ENCODE measurements at places on chromosomes 3 and 15.

- no peak for DNase-seq
Measured at GRCh38 chr3:113151461-113152031, 59.8 kb upstream of the BOC start.

- DNase-seq: no peak
Measured at GRCh38 chr3:23086331-23086730, 116.8 kb upstream of the UBE2E2 start.

GRCh38 chr3:131738095-131738494 lies 235.3 kb upstream of the MRPL3 start:
- no peak for DNase-seq

DNA sequence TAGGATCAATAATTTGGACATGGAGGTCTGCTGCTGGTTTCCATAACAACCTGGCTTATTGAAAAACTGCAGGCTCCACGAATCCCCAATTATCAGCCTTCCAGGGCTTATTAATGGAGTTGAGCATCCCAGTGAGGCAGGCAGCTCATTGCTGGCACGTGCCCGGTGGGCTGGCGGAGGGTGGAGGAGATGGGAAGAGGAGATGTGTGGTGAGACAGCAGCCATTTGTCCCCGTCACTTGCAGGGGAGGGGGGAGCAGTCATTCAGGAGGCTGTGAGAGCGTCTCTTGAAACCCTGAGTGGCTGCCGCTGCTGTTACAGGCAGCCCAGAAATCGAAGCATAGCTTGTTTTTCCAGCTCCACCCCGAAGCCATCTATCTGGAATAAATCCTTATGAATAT lies 70.6 kb downstream of the GAP43 start:
- DNase-seq: no peak

DNA sequence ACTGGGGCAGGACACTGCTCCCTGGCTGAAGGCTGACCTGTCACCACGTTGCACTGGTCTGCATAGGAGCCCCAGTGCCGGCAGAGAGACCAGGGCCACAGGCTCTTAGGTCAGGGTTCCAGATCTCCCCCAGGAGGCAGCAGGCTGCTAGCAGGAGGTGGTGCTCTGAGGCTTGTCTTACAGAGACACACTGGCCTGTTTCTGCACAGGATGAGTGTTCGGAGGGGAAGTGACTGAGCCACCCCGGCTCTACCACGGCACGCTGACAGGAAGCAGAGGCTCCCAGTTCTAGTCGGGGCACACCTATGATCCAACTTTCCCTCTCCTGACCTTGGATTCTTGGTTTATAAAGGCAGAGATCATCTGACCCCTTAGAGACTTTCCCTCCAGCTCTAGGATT lies 8.6 kb downstream of the FBXL22 start:
- DNase-seq: peak; percentile 73

- no peak for DNase-seq
Measured at GRCh38 chr3:188262913-188263683, 109.1 kb downstream of the LPP start.

GRCh38 chr3:195259154-195259474 lies 11.8 kb downstream of the XXYLT1 start:
- no peak for DNase-seq

- DNase-seq: peak; percentile 10
Measured at GRCh38 chr3:72816862-72817355, 31.3 kb downstream of the SHQ1 start.

DNA sequence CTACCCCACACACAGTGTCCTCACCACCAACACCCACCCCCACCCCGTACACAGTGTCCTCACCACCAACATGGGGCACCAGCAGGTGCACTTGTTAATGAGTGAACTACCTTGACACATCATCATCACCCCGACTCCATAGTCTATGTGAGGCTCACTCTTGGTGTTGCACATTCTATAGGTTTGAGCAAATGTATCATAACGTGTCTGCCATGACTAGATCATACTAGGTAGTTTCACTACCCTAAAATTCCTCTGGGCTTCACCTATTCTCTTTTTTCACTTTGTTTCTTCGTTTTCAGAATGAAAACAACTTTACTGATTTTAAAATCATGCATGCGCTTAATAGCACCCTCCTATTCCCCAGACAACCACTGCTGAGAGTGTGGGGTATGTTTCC lies 102.6 kb upstream of the SLC6A6 start:
- no peak for DNase-seq

DNA sequence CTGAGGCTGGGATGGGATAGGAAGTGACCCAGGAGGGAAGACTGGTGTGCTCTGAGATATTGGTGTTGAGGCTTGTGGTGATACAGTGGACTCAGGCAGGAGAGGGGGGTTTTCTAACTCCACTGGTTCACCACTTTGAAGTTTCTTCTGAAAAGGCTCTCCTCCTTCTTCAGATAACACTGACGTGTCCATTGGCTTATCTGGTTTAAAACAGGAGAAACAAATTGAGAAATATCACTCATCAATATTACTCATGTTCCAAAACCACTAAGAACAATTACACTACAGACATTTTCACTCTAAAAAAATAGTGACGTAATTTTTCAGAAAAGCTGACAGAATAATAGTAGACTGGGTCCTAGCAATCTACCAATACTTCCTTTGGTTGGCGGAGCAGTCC lies 23.1 kb downstream of the TP53BP1 start:
- DNase-seq: no peak

GRCh38 chr3:191282251-191283185 lies 46.7 kb upstream of the CCDC50 start:
- DNase-seq: no peak

DNA sequence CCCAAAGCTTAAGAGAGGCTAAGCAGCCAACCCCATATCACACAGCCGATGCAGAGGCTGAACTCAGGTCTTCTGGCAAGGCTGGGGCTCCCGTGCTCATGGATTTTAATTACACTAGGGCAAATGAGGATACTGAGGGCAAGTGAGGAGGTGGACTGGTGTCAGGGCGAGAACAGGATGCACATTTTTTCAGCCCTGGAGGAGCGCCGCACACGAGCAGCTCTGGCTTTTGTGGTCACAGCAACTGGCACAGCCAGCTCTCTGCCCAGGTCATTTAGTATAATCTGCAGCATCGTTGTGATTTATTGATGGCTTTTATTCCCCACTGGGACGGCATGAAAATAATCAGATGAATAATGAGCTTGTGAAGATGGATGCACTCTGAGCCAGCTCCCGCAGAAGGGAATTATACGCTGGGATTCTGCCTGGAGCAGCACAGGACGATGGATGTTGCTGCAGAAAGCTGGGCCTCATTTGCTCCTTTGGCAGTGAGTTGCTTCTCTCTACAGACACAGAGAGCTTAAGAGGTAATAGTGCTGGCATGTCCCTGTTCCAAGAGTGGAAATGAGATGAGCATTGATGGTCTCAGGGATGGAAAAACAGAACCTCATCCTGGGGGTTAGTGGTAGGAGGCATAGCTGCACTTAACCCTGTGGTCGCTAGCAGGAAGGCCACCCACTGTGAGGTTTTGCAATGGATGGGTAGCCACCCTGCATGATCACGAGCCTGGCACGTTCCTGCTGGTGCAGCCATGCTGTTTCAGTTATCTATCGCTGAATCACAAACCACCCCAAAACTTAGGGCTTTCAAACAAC lies 135.4 kb downstream of the UACA start:
- DNase-seq: no peak

GRCh38 chr15:80156176-80156720 lies 3.4 kb downstream of the FAH start:
- DNase-seq: no peak

DNA sequence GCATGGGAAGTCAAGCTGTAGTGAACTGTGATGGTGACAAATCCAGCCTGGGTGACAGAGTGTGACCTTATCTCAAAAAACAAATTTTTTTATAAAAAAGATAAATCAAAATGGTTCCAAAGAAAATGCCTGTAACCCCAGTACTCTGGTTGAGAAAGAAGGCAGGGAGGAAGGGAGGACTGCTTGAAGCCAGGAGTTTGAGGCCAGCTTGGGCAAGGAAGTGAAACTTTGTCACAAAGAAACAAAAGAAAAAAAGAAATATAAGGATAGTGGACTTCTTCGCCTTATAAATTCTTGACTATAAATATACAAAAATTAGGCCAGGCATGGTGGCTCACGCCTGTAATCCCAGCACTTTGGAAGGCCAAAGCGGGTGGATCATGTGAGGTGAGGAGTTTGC lies 34.1 kb downstream of the SMARCC1 start:
- no peak for DNase-seq

DNA sequence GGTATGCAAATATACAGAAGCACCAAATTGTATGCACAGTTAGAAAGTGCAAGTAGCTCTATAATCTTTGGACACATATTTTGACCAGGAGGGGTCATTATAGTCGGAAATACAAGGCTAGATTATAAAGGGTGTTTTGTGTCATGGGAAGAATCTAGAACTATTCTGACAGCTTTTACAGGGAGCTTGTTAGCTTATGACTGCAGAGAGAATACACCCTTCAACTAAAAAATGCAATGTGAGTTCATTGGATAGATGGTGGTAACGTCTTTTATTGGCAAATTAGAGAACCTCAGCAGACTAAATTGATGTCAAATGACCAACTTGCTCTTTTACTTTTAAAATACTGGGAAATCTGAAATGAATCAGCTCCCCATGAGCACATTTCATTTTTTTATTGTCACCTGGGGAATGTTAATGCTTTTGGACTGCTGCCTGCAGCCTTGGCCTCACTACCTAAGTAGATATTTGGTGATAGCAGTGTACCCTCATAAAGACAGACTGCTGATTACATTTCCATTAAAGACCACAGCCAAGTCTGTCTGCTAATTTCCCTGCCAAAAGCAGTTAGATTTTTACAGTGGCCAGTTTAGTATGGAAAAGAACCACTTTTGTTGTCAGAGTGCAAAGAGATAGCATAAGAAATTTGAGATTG lies 515.9 kb upstream of the DPPA4 start:
- no peak for DNase-seq

DNA sequence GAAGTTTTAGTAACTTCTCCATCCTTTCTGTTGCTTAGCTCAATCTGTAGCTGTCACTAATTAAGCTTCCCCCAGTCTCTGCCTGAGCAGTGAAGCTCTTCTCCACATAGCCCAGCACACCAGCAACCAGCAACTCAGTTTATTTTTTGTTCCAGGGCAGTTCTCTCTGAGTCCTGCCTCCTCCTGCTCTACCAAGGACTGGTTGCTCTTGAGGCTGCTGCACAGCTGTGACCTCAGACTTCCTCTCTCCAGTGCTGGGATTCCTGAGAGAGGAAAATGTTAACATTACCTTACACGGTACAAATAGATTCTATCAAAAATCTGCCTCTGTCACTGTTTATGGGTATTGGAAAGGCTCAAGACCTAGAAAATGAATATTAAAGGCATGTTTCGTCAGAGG lies 294.7 kb downstream of the OXSM start:
- no peak for DNase-seq

- DNase-seq: no peak
Measured at GRCh38 chr3:34090876-34091275, 292.4 kb downstream of the PDCD6IP start.

DNA sequence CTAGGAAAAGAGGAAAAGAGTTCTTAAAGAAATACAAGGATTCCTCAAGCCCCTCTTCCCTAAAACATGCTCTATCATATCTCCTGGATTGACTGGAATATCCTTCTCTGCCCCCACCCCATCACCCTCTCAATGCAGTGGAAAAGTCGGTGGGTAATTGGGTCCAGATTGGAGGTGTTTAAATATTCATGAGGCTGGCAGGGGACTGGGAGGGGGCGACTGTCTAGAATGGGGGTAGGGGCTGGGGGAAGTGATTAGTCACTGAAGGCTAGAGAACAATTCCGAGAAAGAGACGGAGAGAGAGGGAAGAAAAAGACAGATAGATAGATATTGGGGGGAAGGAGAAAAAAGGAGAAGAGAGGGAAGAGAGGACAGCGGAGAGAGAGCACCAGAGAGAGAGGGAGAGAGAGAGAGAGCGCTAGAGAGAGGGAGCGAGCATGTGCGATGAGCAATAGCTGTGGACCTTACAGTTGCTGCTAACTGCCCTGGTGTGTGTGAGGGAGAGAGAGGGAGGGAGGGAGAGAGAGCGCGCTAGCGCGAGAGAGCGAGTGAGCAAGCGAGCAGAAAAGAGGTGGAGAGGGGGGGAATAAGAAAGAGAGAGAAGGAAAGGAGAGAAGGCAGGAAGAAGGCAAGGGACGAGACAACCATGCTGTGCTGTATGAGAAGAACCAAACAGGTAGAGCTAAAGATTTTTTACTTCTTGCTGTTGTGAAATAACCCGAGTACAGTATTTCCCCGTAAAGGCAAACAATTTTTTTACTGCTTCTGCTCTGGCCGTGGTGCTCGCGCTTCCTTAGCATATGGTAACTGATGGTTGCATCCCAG lies at the start of gene GAP43:
TSS of gene GAP43 (plus strand) at position 467 of the 825 bp plus-strand sequence. CDS start at position 647, 180 bp downstream.
- no peak for DNase-seq

- no peak for DNase-seq
Measured at GRCh38 chr15:31974154-31974794, 56.0 kb upstream of the CHRNA7 start.

DNA sequence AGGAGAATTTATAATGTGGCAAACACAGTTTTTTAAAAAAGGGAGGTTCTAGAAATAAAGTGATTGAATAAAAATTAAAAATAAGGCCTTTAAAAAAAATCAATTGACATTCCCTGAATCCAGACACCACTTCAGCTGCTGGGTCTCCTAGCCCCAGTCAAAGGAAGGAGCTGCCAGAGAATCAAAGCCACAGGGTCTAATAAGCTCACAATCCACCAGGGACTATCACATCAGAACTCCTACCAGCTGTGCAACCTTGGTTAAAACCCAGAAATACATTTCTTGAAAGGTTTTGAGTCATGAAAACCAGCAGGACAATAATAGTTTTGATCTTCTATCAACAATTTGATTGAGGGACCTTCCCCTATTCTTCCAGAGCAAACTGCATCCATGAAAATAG lies 134.5 kb downstream of the MECOM start:
- DNase-seq: no peak

- DNase-seq: no peak
Measured at GRCh38 chr3:69219101-69219708, 96.8 kb upstream of the LMOD3 start.

- DNase-seq: no peak
Measured at GRCh38 chr3:125622381-125622791, 27.1 kb upstream of the OSBPL11 start.

DNA sequence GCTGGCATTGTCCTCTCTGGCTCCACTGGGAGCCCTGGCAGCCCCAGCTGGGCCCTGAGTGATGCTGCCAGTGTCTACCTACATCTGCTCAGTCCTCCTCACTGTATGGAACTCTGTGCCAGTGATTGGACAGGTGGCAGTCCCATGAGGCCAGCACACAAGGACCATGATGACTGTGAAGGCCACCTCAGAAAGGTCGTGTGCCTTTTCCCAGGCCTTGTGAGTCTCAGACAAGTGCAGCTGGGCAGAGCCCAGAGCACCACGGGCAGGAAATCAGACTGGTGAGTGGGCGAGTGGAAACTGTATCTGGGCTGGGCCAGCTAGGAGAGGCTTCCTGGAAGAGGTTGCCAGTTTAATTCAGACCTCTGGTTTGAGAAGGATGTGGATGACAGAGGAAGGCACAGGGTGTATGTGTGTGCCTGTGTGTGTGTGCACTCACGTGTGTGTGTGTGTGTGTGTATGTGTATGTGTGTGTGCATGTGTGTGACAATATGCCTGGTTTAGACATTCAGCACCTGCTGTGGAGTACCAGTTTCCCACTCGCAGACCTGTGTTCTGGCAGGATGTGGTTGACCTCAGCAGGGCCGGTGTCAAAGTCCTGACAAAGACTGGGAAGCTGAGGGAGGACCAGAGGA lies 7.0 kb downstream of the MAPKAPK3 start:
- peak; percentile 72 for DNase-seq

- DNase-seq: no peak
Measured at GRCh38 chr15:61449186-61449702, 220.1 kb upstream of the RORA start.
